ENCODE measurements at places on chromosomes 5 and 9. TPM values are rescaled to one million over a fixed set of nuclear protein-coding genes. Genes with fewer than 3 reads are reported as not detected.

Gene SELENOP
- not detected for total RNA-seq

- H3K27me3 ChIP-seq: peaks cover 10% of the 10 kb centered on the region
- H3K36me3 ChIP-seq: no peaks in the 10 kb centered on the region
- no peak overlapping the region for H3K27ac ChIP-seq
Measured at GRCh38 chr5:151406322-151406947, 41.0 kb upstream of the SLC36A1 start.

DNA sequence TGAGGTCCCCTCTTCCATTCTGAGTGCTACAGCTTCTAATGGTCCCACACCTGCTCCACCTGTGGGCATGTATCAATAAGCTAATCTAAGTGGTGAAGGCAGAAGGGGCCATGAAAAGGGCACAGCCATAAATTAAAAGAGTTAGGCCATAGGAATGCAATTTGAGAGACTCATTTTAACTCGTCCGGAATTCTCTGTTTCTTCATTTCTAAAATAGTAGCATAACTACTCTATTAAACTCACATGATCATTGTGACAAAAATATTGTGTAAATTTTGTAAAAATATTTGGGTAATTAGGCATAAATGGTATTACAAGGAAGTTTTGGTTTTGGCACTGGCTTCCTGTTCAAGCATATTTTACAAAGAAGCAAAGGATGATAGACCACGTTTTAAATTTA, 103.1 kb upstream of the TXNDC8 start:
- H3K36me3 ChIP-seq: no peaks in the 10 kb centered on the region
- DNase-seq: no peak
- H3K4me1 ChIP-seq: no peaks in the 10 kb centered on the region
- H3K4me3 ChIP-seq: no peak overlapping the region
- no peak overlapping the region for H3K27ac ChIP-seq
- no peaks in the 10 kb centered on the region for H3K27me3 ChIP-seq

Gene FST
- total RNA-seq: not detected

- no peaks in the 10 kb centered on the region for H3K27me3 ChIP-seq
- DNase-seq: no peak
- no peaks in the 10 kb centered on the region for H3K4me1 ChIP-seq
- H3K4me3 ChIP-seq: no peak overlapping the region
- H3K27ac ChIP-seq: no peak overlapping the region
- no peaks in the 10 kb centered on the region for H3K36me3 ChIP-seq
Measured at GRCh38 chr5:6158974-6159831, 219.1 kb downstream of the MED10 start.

Gene THBS4
- 0.92 TPM for total RNA-seq

Gene ORM2
- total RNA-seq: not detected

DNA sequence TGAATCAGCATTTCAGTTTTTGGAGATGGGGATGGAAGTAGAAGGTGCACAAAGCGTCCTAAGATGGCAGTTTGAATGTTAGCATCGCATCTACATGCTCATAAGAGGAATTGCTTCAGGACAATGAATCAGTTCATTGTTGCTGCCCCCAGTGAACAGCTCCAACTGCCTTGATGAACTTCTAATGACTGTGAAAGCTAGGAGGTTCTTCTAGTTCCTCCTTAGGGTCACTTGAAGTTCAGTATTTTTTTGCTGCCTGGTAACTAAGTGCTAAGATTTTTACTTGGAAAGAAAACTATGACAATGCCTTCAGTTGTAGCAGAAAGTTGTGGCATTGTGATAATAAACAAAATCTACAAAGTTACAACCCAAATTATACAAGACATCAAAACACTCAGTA, 271.6 kb downstream of the RAB3C start:
- no peak overlapping the region for H3K4me3 ChIP-seq
- no peak for DNase-seq

- H3K27ac ChIP-seq: no peak overlapping the region
- no peak for DNase-seq
- H3K4me1 ChIP-seq: no peaks in the 10 kb centered on the region
- H3K36me3 ChIP-seq: peaks cover 51% of the 10 kb centered on the region
- H3K4me3 ChIP-seq: no peak overlapping the region
Measured at GRCh38 chr5:50822761-50823160, 156.3 kb downstream of the PARP8 start.

DNA sequence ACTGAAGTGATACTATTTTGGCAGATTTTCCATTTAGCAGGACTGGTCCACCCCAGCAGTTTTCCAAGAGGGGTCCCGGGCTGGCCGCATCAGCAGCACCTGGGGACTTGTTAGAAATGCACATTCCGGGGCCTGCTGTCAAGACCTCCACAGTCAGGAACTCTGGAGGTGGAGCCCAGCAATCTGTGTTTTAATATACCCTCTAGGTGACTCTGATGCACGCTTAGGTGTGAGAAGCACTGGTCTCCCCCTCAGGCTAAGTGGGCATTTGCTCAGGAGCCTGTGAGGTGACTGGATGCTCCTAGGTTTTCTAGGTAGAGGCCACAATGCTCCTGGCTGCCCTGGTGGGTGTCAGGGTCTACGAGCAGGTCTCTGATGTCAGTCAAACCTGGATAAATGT, 81.7 kb downstream of the DCP2 start:
- H3K36me3 ChIP-seq: peaks cover 2% of the 10 kb centered on the region
- no peak overlapping the region for H3K27ac ChIP-seq
- no peak for DNase-seq
- no peak overlapping the region for H3K4me3 ChIP-seq
- peaks cover 2% of the 10 kb centered on the region for H3K27me3 ChIP-seq
- peaks cover 28% of the 10 kb centered on the region for H3K4me1 ChIP-seq

DNA sequence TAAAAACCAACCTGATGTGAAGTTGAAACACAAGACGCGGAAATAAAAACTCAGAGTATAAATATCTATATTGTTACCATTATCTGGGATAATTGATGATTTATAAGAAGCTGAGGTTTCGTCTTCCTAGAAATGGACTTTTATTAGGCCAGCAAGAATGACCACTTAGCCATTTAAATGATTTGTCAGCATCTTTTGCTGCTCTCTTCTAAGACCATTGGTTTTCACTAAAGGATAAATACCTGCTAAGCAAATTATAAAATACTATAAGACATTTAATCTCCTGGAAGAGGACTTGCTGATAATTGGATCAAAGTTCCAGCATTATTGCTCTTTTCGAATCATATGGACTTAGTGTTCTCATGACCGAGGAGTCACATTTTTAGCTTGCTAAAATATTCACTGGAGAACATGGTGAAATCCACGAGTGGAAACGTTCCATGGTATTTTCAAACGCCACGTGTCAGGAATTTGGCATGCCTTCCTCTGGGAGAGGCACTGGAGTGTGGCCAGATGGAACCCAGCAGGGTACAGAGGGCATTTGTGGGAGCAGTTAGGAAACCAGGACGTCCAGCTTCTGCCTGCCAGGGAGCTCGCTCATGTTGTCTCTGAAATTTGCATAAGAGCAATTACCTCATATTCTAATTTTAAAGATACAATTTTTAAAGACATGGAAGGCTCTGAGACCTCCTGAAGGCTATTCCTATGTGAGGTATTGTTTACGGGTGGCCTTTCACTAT, 43.1 kb downstream of the TNFAIP8 start:
- no peak overlapping the region for H3K4me3 ChIP-seq
- peaks cover 50% of the 10 kb centered on the region for H3K4me1 ChIP-seq
- DNase-seq: no peak

GRCh38 chr5:95989283-95990048, 27.8 kb upstream of the ELL2 start:
- DNase-seq: no peak
- no peak overlapping the region for H3K27ac ChIP-seq
- H3K4me1 ChIP-seq: no peaks in the 10 kb centered on the region
- no peaks in the 10 kb centered on the region for H3K36me3 ChIP-seq
- peaks cover 3% of the 10 kb centered on the region for H3K27me3 ChIP-seq
- H3K4me3 ChIP-seq: no peak overlapping the region

DNA sequence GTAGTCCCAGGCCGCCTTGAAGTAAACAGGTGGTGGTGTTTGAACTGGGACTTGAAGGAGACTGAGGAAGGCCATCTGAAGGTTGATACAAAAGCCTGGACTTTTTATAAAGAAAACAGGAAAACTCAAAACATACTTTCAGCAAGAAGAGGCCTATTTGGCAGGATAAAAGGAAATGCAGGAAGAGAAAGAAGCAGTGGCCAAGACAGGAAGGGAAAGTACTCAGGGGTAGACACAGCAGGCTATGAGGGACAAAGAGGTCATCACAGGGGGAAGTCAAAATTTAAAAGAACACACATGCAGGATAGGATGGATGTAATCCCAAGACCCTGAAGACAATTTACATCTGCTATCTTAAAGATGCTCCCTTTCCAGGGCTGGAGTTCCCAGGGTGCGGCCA, 13.0 kb downstream of the TLE1 start:
- H3K27ac ChIP-seq: no peak overlapping the region
- no peaks in the 10 kb centered on the region for H3K4me1 ChIP-seq
- H3K4me3 ChIP-seq: no peak overlapping the region
- DNase-seq: no peak
- H3K27me3 ChIP-seq: peaks cover 5% of the 10 kb centered on the region
- H3K36me3 ChIP-seq: no peaks in the 10 kb centered on the region

Gene TEK
- total RNA-seq: not detected

DNA sequence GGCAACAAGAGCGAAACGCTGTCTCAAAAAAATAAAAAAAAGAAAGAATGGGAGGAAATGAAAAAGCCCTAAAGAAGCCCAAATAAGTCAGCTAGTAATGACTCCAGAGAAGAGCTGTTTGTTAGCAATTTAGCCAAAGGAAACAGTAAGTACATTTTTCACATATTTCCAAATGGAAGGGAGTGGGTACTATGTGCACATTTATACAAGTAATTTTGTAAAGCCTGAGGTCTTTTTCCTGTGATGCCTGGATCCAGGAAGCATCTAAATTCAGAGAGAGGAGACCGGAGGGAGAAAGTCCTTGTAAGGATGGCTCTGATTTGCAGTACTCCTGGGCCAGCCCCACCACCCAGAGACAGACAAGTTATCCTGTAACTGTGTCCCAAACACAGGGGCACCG, 14.7 kb downstream of the FBP1 start:
- no peak overlapping the region for H3K4me3 ChIP-seq
- no peaks in the 10 kb centered on the region for H3K36me3 ChIP-seq
- H3K27ac ChIP-seq: no peak overlapping the region
- no peak for DNase-seq
- peaks cover 8% of the 10 kb centered on the region for H3K27me3 ChIP-seq

Gene GADD45G
- total RNA-seq: 18.4 TPM

GRCh38 chr5:90184764-90185163, 224.8 kb downstream of the CETN3 start:
- no peaks in the 10 kb centered on the region for H3K36me3 ChIP-seq
- no peaks in the 10 kb centered on the region for H3K27me3 ChIP-seq
- H3K4me3 ChIP-seq: no peak overlapping the region
- no peaks in the 10 kb centered on the region for H3K4me1 ChIP-seq

Gene GPRIN1
- total RNA-seq: 3.0 TPM

Measured in activated T-helper 2 cell treated with anti-CD3 and anti-CD28 coated beads, Interferon-gamma antibody, Interleukin-2, Interleukin-4, amounts not matched to agents 10 μg/mL and 5 μg/mL and 100 μg/mL, durations not matched to agents 14 hours and 24 hours and 36 hours (primary cell).